ENCODE measurements at places on chromosomes 12 and 14. TPM values are rescaled to one million over a fixed set of nuclear protein-coding genes. Genes with fewer than 3 reads are reported as not detected.

GALNT9 gene
- 1.7 TPM for polyA plus RNA-seq

SMIM41 gene
- 0.18 TPM for polyA plus RNA-seq

IRF2BPL gene
- 21.5 TPM for polyA plus RNA-seq

KLRB1 gene
- 1.1 TPM for polyA plus RNA-seq

KRT74 gene
- polyA plus RNA-seq, result not detected

GPR135 gene
- 3.2 TPM for polyA plus RNA-seq

IGFBP6 gene
- 59.2 TPM for polyA plus RNA-seq

GLT8D2 gene
- polyA plus RNA-seq, result 51.9 TPM

C1QL4 gene
- 0.06 TPM for polyA plus RNA-seq

Data from forelimb muscle (tissue), 1 donor.